ENCODE measurements at places on chromosomes 7 and 10.

DNA sequence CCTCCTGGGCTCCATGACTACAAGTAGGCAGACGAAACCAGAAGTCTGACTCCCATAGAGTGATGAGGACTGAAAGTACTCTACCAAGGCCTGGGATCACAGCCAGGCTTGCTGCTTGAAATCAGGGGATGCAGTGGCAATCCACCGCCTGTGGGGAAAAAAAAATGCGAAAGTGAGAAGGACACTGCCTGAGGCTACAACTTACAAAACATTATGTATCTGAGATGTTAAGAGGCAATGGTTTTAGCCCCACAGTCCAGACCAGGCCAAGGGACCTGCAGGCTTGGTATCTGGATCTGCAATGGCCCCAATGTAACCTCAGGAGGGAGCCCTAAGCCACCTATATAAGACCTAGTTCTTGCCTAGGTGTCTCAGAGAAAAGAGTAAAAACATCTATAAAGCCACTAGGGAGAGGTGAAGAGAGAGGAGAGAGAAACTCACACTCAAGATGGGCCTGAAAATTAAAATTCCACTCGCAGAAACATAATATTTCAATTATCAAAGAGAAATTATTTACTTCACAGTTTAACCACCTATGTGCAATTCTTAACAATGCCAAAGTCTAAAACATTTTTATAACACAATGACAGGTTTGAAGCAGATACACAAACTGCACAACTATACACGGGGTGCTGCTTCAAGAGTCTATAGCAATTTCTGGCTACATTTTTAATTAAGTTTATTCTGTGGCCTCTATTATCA is 13.9 kb downstream of the DNAJC1 start:
- peak; percentile 55 for DNase-seq

DNA sequence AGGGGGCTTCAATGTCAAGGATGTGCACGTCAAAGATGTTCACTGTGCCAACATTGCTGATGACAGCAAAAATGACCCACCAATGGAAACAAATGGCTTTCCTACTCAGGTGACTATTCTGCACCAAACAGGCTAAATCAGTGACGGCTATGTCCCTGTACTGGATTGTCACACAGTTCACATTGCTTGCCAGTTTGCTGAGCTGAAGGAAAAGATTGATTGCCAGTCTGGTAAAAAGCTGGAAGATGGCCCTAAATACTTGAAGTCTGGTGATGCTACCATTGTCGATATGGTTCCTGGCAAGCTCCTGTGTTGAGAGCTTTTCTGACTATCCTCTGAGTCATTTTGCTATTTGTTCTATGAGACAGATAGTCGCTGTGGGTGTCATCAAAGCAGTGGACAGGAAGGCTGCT is 202.2 kb upstream of the ETV1 start:
- no peak for DNase-seq

DNA sequence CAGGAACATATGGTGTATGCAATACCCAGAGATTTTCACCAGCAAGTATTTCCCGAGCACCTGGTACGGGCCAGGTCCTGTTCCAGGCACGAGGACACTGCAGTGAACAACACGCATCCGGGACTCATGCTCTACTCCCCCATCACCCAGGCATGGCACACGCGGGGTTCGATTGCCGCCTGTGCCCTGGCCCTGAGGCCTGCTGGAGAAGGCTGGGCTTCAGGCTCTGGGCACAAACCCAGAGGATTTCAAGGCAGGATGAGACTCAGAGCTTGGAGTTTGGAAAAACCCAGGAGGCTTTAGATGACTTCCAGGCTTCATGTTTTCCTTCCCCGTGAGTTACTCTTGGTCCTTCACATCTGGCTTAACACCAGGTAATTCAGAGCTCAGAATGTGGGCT is 143.5 kb downstream of the NEURL1 start:
- DNase-seq, result no peak

GRCh38 chr10:117166418-117167345 is 28.6 kb upstream of the VAX1 start:
- DNase-seq, result no peak

DNA sequence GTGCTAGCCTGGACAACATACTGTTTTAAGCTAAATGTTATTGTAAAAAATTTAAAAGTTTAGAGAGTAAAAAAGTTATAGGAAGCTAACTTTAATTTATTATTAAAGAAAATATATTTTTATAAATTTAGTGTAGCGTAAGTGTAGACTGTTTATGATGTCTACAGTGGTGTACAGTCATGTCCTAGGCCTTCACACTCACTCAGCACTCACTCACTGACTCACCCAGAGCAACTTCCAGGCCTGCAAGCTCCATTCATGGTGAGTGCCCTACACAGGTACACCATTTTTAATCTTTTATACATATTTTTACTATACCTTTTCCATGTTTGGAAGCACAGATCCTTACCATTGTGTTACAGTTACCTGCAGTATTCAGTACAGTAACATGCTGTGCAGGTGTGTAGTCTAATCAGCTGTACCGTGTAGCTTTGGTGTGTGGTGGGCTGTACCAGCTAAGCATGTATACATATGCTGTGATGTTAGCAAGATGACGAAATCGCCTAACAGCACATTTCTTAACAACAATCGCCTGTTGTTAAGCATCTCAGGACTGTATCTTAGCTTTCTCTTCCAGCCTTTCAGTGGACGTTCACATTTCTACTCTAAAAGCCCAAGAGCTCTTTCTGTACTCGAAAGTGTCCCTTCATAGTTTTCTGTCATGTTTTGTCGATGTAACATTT is 12.5 kb downstream of the RNF32 start:
- peak; percentile 17 for DNase-seq

- DNase-seq, result no peak
Measured at GRCh38 chr10:29823553-29824080, 188.8 kb upstream of the SVIL start.

DNA sequence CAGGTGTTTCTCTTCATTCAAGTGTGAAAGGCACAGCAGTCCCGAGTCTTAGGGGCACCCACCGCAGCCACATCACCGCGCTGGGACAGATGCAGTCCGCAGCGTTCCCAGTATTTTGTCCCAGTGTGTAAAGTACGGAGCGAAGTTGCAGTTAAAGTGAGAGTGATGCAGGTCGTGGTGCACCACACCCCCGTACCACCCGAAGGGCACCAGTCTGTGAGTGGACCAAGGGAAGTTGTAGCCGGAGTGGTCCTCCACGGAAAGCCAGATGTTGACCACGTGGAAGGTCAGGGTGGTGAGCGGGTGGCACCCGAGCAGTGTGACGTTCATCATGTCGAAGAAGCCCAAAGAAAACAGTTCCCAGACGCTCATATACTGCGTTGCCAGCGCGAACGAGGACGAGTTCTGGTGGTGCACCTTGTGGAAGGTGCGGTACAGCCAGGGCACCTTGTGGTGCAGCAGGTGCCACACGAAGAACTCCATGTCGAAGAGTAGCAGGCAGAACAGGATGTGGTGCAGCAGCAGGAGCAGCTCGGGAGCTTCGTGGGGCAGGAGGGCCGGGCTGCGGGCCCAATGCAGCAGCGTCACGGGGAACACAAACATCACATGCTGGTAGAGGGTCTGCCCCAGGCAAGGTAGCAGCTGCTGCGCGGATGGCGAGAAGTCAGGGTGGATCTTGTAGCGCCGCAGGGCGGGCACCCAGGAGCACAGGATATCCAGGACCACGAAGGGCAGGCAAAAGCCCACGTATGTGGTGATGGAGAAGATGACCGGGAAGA is 526 bp downstream of the CH25H start:
- peak; percentile 6 for DNase-seq

All from NB4 (cell line).